Urinary bladder (tissue), 4 donors: ENCODE measurements at places on chromosomes 2 and 18. TPM values are rescaled to one million over a fixed set of nuclear protein-coding genes. Genes with fewer than 3 reads are reported as not detected.

- no peak for DNase-seq
Observed at GRCh38 chr2:97678298-97678697, 8.8 kb downstream of the C2orf92 start.

The TMEM37 gene
- total RNA-seq: 1.1 TPM

GRCh38 chr2:68404893-68405799, 40.1 kb downstream of the PLEK start:
- DNase-seq: no peak

- DNase-seq: no peak
Observed at GRCh38 chr18:63253428-63254372, 65.9 kb downstream of the BCL2 start.

- no peak for DNase-seq
Observed at GRCh38 chr2:147760984-147761383, 83.8 kb upstream of the ACVR2A start.
